Stimulated activated CD8-positive, alpha-beta memory T cell treated with anti-CD3 and anti-CD28 coated beads, Interleukin-4, amount 100 ng/mL, for 1 hour (primary cell): ENCODE measurements at places on chromosomes 6 and 20.

GRCh38 chr6:106674541-106675229 lies 45.3 kb downstream of the QRSL1 start:
- DNase-seq, result no peak

DNA sequence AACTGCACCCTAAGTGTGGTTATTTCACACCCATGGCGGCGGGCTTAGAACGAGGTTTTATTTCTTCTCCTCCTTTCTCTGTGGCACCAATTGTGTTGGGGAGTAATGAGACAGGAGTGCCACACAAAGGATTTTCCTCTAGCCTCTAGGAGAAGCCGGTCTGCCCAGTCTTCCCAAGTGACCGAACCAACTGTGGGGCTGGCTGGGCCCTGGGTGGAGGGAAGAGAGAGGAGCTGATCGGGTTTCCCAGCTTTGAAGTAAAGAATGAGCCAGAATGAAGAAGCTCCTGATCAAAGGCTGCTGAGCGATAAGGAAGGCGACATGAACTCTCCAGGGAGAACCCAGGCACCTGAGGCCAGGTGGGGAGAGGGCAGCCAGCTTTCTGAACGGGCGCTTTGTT lies 616.0 kb upstream of the BTBD3 start:
- DNase-seq, result no peak

DNA sequence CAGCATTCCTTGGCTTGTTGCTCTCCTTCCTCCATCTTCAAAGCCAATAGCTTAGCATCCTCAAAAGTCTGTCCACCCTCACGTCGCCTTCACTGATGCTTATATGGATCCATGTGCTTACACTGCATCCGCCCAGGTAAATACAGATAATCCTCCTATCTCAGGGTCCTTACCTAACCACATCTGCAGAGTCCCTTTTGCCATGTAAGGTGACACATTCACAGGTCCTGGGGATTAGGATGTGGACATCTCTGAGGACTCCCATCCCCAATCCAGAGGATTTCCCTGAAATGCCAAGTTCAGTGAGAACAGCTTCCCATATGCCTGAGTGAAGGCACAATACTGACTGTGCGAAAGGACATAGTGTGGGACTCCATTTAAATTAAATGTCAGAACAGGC lies 25.4 kb downstream of the FKBP1A start:
- DNase-seq, result no peak

- no peak for DNase-seq
These were observed 209.0 kb downstream of the SIM1 start for GRCh38 chr6:100255701-100256100.

DNA sequence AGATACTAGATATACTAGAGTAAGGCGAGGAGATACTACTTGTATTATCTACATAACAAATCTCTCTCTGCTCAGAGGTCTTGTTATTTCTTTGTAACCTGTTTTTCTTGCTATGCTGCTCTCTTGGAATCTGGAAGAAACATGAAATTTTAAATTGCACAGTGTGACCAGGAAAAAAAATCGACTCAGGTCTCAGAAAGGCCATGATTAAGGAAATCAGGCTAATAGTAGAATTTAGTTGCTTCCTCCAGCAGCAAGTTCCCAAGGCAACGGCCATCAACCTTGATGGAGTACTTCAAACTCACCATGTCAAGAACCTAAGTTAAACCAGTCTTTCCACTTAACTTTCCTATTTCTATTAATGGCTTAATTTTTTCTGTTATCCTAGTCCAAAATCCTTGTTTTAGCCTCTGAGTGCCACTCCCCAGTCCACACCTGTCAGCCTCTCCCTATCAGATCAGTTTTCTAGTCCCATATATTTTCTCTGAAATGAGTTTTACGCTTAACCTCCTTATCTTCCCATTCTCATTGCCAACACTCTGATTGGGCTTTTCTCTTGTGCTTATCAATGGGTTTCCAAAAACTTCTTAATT lies 87.7 kb upstream of the BEND3 start:
- DNase-seq, result no peak

DNA sequence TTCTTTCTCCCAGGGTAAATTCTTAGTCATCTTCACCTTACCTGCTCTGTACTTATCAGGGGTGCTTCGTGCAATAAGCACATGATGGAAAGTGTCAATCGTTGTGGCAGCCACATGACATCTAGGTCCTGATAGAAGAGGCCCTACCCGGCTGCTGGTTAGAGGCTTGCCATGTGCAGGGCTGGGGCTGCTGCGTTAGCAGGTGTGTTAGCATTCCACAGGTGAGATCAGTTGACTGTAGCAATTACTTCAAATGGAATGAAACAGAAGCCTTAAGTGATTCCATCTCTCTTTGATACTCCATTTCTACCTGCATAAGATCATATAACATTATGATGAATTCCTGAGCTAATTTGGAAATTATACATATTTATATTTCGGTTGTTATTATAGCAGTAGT lies 127.0 kb downstream of the UST start:
- DNase-seq, result no peak

- no peak for DNase-seq
These were observed 520.2 kb downstream of the DOK5 start for GRCh38 chr20:54995553-54995952.

- DNase-seq, result peak; percentile 70
These were observed 77.1 kb downstream of the SGK1 start for GRCh38 chr6:134240665-134241431.

- no peak for DNase-seq
These were observed 568.4 kb upstream of the MAP3K7 start for GRCh38 chr6:91155129-91155785.

GRCh38 chr20:5172167-5172601 lies 45.4 kb downstream of the CDS2 start:
- no peak for DNase-seq

DNA sequence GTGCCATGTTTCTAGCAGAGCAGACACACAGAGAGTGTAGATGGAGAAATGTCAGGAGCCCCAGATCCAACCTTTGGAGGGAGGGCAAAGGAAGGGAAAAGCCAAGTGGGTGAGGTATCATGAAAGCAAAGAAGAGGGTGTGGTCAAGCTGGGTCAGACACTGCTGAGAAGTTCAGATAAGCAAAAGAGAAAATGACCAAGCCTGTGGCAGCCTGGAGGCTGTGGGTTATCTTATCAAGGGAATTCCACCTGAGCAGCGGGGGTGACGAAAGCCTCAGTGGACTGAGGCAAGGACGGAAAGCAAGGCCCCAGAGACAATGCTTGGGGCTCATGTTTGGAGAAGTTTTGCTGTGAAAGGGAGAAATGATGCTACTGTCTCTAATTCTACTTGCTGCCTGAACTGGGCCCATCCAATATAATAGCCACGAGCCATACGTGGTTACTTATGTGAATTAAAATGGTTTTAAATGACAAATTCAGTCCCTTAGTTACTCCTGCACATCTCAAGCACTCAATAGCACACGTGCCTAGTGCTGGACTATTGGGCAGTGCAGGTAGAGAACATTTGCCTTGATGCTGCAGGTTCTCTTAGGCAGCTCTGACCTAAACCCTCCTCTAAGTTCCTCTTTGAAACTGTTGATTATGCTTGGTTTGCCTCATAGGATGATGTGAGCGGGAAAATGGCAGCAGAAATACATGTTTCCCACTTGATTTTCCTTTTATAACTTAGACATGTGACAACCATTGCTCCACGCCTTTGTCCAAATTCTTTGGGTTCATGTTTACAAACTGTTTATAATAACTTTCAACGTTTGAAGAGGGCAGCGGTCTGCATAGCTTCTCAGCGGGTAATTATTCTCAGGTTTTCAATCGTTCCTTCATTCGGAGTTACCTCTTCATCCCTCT lies 63.7 kb downstream of the SLC22A23 start:
- no peak for DNase-seq

DNA sequence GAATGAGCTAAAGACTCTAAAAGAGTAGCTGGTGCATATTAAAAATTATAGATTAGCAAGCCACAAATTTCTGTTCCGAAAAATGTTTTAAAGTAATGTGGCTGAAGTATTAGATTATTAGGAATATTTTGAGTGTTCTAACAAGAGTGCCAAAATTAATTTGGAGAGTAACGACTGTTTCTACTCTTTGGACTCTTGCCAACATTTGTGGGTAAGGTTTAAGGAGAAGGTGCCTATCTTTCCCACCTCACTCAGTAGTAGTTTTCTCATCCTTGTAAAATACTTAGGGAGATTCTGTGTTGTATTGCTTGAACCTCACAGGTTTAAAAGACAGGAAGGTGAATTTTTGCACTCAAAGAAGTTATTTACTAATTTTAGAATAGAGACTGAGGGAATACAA lies 5.0 kb downstream of the HSF2 start:
- DNase-seq, result no peak

GRCh38 chr6:73264446-73264845 lies 1.4 kb upstream of the KHDC1 start:
- no peak for DNase-seq

GRCh38 chr6:34284563-34285447 lies 36.0 kb upstream of the SMIM29 start:
- no peak for DNase-seq

DNA sequence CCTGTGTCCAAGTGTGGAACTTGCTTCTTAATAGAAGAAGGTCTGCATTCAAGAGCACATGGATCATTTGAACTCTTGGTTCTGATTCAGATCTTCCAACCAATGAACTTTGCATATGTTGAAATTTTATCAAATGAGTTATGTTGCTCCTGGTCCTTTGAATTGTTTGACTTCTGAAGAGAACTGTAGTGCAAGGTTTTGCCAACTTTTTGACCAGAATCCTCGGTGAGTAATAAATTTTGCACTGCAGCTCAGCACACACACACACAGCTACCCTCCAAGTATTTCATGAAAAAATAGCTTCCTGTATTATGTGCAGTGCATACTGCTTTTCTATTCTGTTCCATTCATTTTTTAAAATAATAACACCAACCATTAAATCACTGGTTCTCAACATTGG lies 67.5 kb downstream of the BFSP1 start:
- DNase-seq, result no peak

GRCh38 chr6:7219310-7219709 lies 93.7 kb downstream of the SSR1 start:
- DNase-seq, result no peak

GRCh38 chr6:76701610-76702009 lies 629.1 kb upstream of the IMPG1 start:
- no peak for DNase-seq

GRCh38 chr6:170423030-170423429 lies 116.5 kb downstream of the FAM120B start:
- no peak for DNase-seq

GRCh38 chr20:47164140-47164539 lies 192.4 kb downstream of the ZMYND8 start:
- no peak for DNase-seq

DNA sequence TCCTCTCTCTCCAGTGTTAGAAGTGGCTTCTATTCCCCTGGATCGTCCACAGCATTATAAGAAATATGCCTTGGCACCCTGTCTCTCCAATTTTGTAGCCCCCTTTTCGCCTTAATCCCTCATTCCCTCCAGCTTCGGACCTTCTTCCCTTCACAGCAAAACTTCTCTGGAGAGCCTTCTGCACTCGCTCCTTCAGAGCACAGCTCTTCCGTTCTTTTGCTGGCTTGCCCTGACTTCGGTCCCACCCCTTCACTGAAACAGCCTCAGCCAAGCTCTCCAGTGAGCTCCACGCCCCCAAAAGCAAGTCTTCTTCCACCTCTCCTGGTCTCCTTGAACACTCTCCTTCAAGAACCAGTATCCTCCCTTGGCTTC lies 134.7 kb upstream of the RNF24 start:
- no peak for DNase-seq

DNA sequence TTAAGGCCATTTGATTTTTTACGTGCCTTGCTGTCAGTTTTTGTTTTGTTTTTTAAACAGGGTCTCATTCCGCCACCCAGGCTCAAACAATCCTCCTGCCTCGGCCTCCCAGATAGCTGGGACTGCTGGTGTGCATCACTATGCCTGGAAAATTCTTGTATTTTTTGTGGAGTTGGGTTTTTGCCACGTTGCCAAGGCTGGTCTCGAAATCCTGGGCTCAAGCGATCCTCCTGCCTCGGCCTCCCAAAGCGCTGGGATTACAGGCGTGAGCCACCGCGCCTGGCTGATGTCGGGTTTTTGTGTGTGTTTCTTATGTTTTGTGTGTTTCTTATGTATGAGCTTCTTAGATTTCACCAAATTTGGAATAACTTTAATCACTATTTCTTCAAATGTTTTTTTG lies 104.8 kb downstream of the TAF4 start:
- DNase-seq, result no peak

- no peak for DNase-seq
These were observed 83.6 kb downstream of the LCA5 start for GRCh38 chr6:79453558-79454042.

GRCh38 chr6:25788305-25788922 lies 33.9 kb downstream of the SLC17A4 start:
- DNase-seq, result no peak

DNA sequence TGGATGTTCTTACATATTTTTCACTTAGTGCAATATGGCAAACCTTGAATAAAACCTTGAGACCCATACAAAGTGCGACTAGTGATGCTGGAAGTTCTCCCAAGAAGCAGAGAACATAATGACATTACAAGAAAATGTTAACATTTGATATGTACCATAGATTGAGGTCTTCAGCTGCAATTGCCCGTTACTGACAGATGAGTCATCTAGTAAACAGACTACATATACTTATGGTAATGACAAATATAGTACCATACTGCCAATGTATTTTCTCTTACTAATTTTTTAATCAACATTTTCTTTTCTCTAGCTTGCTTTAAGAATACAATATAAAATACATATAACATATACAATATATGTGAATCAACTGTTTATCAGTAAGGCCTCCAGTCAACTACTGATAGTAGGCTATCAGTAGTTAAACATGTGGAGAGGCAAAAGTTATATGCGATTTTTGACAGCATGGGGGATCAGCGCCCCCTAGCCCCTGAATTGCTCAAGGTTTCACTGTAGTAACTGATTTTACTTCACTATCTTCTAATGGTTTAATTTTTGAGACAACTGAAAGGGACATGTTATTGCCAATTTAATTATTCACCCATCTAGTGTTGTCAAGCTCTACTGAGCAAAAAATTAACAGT lies 166.7 kb upstream of the ADGRB3 start:
- DNase-seq, result no peak

DNA sequence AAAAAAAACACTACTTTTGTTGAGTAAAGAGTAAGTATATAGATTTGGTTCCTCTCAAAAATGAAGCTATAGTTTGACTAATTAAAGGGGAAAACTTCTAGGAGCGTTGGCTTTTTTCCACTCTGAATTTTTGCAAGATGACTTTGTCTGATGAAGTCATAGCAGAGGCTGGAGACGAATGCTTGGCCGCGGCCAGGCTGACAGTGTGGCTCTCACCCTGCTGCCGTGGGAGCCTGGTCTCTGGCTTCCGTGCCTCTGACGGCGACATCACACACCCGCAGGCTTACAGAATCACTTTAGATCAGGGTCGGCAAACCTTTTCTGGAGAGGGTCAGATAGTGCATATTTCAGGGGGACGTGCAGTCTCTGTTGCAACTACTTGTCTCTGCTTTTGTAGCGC lies 145.0 kb downstream of the PHACTR3 start:
- DNase-seq, result no peak

GRCh38 chr6:90375681-90376439 lies 79.2 kb upstream of the BACH2 start:
- DNase-seq, result no peak

DNA sequence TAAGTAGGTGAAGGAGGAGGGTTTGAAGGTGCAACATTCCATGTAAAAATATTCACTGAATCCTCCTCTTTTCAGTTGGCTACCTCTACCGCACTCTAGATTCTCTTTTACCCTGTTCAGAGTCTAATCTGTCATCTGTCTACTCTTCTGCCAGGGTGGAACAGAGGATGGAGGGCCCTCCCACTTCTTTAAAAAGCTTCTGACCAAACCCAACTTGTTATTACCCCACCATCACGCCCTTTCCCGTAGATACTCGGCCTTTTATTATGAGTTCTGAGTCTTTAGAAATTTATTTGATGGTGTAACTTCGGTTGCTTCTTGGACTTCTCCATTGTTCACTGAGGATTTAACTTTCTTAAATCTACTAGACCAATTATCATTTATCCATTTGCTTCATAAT lies 11.7 kb downstream of the STX11 start:
- DNase-seq, result no peak
